ENCODE measurements at places on chromosomes 3 and 15.

GRCh38 chr3:194218646-194219453, 82.9 kb downstream of the HES1 start:
- DNase-seq = no peak

DNA sequence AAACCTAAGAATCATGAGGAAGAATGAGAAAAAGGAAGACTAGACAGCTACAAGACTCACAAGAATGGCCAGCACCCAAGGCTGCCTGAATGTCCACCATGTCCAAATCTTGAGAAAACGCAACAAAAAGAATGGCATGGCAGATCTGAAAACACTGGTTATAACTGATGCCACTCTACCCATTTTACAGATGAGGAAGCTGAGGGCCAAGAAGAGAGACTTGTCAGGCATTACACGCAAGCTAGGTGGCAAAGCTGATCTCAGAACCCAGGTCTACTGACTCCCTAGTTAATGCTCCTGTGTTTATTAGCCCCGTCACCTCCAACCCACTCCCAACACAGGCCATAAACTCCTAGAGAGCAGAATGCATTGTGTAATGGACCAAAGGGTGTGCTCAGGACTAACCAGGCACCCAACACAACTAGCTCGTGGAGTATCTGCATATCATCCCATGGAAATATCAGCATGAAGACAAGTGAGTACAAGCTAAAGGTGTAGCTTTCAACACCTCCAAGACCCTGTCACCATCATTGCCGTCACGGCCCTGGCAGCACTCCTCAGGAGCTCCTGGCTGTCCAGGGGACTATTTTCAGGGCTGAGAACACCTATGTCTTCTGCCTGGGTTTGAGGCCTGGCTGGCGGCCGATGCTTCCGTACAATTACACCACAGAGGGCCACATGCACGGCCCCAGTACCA, 111.7 kb downstream of the XXYLT1 start:
- no peak for DNase-seq

- no peak for DNase-seq
Measured at GRCh38 chr15:34620142-34620541, 36.7 kb upstream of the GOLGA8B start.

GRCh38 chr3:87272718-87273341, 3.6 kb downstream of the POU1F1 start:
- DNase-seq = no peak

DNA sequence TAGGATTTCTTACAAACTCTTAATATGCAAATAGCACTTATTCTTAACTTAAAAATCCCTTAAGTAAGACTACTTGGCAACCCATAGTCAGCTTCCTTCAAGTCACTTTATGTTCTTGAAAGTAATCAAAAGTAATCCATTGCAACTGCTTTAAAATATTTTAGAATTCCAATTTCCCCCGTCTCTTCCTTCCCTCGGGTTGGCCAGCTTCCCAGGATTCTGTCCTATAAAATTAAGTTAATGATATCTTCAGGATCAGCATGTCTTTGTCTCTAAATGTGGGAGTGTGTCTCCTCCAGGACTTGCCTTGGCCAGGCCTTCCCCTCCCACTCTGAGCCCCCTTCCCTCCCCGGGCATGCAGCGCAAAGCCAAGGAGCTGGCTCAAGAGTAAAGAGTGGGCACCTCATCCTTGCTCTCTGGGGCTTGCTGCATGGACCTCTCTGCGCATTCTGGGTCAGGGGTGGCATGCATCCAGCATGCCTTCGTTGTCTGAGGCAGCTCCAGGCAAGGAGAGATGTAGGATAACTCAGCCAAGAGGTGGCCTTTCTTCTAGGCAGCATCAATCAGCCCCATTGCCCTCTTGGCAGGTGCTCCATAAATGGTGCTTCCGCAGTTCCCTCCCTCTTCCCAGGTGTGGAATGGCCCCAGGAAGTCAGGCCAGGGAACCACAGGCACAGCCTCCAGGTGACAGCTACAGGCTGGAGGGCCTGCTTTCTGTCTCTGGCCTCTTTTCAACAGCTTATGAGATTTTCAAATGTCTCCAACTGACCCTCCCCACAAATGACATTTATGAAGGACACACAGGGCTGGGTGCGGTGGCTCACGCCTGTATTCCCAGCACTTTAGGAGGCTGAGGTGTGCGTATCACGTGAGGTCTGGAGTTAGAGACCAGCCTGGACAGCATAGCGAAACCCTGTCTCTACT, 108.7 kb upstream of the ALDH1A3 start:
- no peak for DNase-seq

DNA sequence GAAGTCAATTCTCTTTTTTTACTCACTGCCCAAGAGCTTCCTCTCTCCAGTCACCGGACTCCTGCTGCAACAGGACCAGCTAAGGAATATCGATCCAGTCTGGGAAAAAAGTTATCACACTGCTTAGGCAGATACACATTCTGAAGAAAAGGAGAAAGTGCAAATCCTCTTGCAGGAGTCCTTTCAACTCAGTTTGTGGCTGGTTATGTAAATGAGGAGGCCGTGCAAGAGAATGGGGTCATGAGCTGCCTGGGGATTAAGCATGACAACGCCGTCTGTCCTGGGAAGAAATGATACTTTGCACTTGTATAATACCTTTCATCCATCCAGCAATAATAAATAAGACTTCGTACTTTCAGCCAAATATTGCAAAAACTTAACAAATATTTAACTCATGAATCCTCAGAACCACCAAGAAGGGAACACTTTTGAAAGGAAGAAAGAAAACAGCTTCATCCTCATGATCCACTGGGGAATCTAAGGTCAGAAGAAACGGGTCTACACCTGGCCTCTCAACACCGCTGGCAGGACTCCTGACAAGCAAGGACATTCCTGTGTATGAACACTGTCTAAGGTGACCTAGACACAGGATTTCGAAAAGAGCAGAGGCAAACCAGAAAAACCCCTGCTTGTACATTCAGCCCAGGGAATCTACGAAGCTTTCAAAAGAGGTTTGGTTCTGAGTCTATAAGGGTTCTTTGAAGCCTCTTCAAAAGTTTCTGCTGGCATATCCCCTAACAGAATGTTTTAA, 13.1 kb upstream of the WWTR1 start:
- DNase-seq = no peak

- no peak for DNase-seq
Measured at GRCh38 chr3:110799271-110799670, 272.3 kb upstream of the NECTIN3 start.

DNA sequence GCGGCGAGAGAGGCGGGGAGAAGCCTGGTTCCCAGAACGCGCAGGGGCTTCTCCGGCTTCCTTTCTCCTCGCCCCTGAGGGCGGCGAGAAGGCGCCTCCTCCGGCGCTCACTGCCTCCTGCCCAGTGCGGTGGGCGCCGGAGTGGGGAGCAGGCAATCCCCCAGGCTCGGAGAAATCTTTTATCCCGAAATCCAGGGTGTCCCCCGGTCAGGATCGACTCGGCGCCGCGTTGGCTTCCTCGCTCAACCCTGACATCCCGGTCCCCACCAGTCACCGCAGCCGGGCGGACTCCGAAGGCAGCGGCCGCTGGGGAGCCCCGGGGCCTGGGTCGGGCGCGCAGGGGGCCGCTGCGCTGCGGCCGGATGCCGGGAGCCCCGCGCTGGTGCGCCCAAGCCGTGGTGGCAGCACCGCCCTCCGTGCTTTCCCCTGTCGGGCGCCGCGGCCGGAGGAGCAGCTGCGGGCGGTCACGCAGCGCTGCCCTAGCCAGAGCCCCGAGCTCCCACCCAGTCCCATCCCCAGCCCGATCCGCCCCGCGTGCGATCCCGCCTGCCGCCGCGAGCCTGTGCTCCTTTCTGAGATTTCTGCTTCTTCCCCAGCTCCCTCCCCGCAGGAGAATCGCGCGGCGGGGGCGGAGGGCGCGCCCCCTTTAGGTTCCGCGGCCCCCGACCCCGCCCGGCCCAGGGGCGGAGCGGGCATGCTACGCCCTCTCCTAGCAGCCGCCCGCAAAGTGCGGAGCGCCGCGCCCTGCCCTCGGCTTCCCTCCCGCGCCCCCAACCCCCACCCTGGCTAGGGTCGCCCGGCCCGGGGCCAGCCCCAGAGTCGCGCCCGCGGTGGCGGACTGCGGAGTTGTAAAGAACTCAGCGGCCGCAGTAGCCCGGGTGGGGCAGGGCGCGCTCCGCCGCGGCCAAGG, 683 bp upstream of the CACNA2D3 start:
- DNase-seq = no peak

- no peak for DNase-seq
Measured at GRCh38 chr3:71062952-71063772, 520.4 kb downstream of the FOXP1 start.

DNA sequence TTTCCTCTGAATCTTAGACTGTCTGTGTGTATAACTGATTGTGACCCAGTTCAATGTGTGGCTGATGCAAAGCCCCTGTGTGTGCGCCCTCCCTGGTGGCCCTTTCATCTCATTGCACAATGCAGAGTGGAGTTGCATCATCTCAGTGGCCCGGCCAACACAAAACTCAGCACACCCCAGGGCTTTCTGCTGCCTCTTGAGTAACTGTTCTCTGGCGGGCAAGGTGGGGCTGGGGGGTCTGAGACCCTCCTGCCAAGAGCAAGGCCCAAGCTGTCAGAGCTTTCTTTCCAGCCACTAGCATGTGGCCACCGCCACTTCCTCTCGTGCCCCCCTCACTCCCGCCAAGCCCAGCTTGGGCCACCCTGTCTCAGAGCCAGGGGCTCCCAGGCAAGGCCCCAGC, 80.7 kb upstream of the ALDH1L1 start:
- peak; percentile 63 for DNase-seq

- no peak for DNase-seq
Measured at GRCh38 chr3:156749244-156749643, 74.9 kb downstream of the TIPARP start.

DNA sequence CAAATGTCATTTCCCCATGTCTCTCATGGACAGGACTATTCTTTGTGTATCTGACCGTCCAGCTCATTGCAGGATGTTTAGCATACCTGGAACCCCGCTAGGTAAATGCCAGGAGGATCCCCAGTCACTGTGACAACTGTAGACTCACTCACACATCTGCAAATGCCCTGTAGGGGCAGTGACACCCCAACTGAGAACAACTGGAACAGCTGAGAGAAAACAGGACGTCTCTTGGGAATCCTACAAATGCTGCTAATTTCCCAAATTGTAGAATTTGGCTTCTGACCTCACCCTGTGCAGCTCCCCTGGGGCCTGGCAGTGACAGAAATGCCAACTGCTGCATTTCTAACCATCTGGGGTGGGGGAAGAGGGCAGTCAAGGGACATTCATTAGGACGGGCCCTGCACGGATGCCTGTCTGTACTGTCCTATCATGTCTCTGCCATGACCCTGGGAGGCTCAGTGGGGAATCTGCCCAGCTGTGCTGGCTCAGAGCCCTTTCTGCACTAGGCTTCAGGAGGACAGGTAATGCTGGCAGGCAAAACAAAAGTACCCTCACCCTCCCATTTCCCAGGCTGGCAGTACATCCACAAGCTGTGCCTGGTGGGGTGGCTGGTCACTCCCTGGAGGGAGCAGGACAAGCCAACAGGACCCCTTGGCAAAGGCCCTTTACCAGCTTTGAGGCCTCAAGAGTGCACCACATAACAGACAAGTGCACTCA, 30.4 kb downstream of the RAB6B start:
- no peak for DNase-seq

DNA sequence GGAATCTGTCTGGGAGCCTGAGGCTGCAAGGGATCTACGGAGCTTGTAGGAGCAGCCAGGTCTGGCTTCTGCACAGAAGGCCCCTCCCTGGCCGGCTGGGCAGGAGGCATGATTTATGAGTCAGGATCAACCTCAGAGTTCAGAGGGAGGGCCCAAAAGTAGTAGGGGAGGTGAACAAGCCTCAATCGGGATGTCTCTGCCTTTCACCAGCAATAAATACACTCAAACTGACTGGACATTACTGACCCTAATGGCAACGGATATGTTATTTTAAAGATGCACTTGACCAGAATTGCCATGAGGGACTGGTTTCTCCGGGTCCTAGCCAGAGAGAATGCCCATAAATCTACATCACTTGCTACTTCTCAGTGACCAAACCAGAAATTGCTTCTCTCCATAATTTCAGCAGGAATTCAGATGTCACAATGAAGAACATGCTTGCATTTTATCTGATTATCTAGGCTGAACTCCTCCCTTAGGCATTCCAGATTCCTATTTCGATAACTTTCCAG, 109.6 kb upstream of the LMOD3 start:
- DNase-seq = no peak

GRCh38 chr3:45910892-45911291, 24.5 kb downstream of the CCR9 start:
- no peak for DNase-seq

GRCh38 chr3:114569186-114569585, 275.4 kb downstream of the TIGIT start:
- no peak for DNase-seq

DNA sequence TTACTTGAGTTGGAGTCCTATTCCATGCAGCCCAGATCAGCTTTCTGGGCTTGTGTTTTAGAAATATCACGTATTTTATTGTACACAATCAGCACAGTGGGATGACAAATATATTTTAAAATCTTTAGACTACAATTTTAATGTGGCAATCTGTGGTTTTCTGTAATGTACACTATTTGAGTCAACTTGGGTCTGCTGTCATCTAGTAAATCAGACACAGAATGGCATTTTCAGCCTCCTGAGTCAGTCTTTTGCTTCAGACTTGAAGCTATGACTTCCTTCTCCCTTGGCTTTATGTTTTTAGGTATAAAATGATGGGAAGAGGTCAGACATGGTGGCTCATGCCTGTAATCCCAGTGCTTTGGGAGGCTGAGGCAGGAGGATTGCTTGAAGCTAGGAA, 232.1 kb downstream of the NECTIN3 start:
- DNase-seq = no peak
